ENCODE measurements at places on chromosomes 6 and 20.

GRCh38 chr6:156564127-156564806 lies 212.9 kb upstream of the ARID1B start:
- peak; percentile 76 for DNase-seq

GRCh38 chr6:127186889-127187288 lies 68.4 kb downstream of the RSPO3 start:
- peak; percentile 82 for DNase-seq

- no peak for DNase-seq
These were observed 245.3 kb downstream of the FARS2 start for GRCh38 chr6:5506597-5506996.

- DNase-seq: peak; percentile 16
These were observed 41.3 kb downstream of the HLA-DPB1 start for GRCh38 chr6:33116841-33117711.

DNA sequence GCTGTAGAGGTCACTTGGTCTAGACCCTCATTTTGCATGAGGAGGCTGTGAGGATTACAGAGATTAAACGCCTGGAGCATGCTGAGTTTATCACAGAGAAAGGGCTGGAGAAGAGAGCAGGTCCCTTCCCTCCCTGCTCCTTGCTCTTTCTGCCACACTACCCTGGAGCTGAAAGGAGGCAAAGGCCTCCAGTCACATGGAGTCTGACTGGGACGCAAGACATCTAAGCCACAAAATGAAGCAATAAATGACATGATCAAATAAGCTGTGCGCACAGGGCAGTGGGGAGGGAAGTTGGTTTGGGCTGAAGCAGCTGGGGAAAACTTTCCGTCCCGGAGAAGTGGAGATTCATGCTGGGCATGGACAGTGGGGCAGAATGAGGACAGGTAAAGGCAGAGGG lies 33.3 kb downstream of the ATXN1 start:
- DNase-seq: peak; percentile 92

- DNase-seq: no peak
These were observed 33.1 kb upstream of the FAM135A start for GRCh38 chr6:70380252-70380651.

GRCh38 chr6:165967810-165968407 lies 199.7 kb downstream of the TBXT start:
- no peak for DNase-seq

- no peak for DNase-seq
These were observed 1.4 kb downstream of the TEAD3 start for GRCh38 chr6:35495258-35496035.

GRCh38 chr6:1255636-1256365 lies 56.1 kb upstream of the FOXQ1 start:
- DNase-seq: no peak

Measured in suppressor macrophage treated with lipopolysaccharide for 4 hours (primary cell).